ENCODE measurements at places on chromosomes 4 and X. TPM values are rescaled to one million over a fixed set of nuclear protein-coding genes. Genes with fewer than 3 reads are reported as not detected.

Gene CT45A3
- 0.58 TPM for total RNA-seq

Gene GPRIN3
- total RNA-seq = 25.2 TPM

Gene CLDN22
- not detected for total RNA-seq

Gene NR3C2
- total RNA-seq = 25.9 TPM

Gene USP17L10
- total RNA-seq = not detected

Gene MAP3K15
- 2.1 TPM for total RNA-seq

Gene ZFYVE28
- 16.6 TPM for total RNA-seq

Gene MAGEE2
- not detected for total RNA-seq

- H3K4me3 ChIP-seq = no peak overlapping the region
- H3K4me1 ChIP-seq = no peaks in the 10 kb centered on the region
- no peak for DNase-seq
- H3K36me3 ChIP-seq = no peaks in the 10 kb centered on the region
Measured at GRCh38 chr4:177356206-177356605, 46.5 kb downstream of the NEIL3 start.

GRCh38 chr4:98176531-98176930 lies 33.3 kb upstream of the STPG2 start:
- no peaks in the 10 kb centered on the region for H3K36me3 ChIP-seq
- H3K27me3 ChIP-seq = no peaks in the 10 kb centered on the region
- no peak overlapping the region for H3K27ac ChIP-seq
- H3K4me1 ChIP-seq = no peaks in the 10 kb centered on the region
- DNase-seq = no peak
- no peak overlapping the region for H3K4me3 ChIP-seq

- H3K4me1 ChIP-seq = no peaks in the 10 kb centered on the region
- no peak overlapping the region for H3K27ac ChIP-seq
- no peak for DNase-seq
- H3K36me3 ChIP-seq = no peaks in the 10 kb centered on the region
- no peak overlapping the region for H3K4me3 ChIP-seq
Measured at GRCh38 chr4:22607382-22607781, 85.4 kb upstream of the GBA3 start.

GRCh38 chr4:47704693-47705325 lies 133.1 kb downstream of the CORIN start:
- H3K4me3 ChIP-seq = peak overlapping the region; percentile 24
- H3K27me3 ChIP-seq = no peaks in the 10 kb centered on the region
- H3K4me1 ChIP-seq = peaks cover 4% of the 10 kb centered on the region
- H3K36me3 ChIP-seq = no peaks in the 10 kb centered on the region

- H3K36me3 ChIP-seq = no peaks in the 10 kb centered on the region
- no peak for DNase-seq
- H3K27me3 ChIP-seq = no peaks in the 10 kb centered on the region
- peaks cover 6% of the 10 kb centered on the region for H3K4me1 ChIP-seq
- no peak overlapping the region for H3K27ac ChIP-seq
- no peak overlapping the region for H3K4me3 ChIP-seq
Measured at GRCh38 chrX:103250977-103251376, 4.0 kb downstream of the TCEAL8 start.

DNA sequence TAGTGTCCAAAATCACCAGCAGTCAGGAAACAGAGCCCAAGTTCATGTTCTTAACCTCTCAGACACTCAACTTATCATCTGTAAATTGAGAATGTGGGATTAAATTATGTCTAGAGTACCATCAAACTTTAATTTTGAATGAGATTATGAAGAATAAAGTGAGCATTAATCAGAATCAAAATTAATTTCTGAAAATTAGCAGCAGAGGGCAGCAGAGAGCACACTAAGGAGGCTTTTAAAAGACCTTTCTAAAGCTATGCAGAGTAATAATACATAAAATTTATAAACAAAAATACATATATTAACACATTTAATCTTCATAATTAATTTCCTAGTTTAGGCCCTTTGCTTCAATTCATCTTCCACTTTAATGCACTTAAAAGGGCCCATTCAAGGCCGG lies 7.1 kb downstream of the TASL start:
- H3K4me1 ChIP-seq = no peaks in the 10 kb centered on the region
- H3K36me3 ChIP-seq = no peaks in the 10 kb centered on the region
- no peak overlapping the region for H3K27ac ChIP-seq
- H3K4me3 ChIP-seq = no peak overlapping the region

- no peak overlapping the region for H3K4me3 ChIP-seq
- no peak overlapping the region for H3K27ac ChIP-seq
- no peaks in the 10 kb centered on the region for H3K4me1 ChIP-seq
- no peaks in the 10 kb centered on the region for H3K27me3 ChIP-seq
Measured at GRCh38 chr4:185657183-185657582, 121.9 kb upstream of the PDLIM3 start.

DNA sequence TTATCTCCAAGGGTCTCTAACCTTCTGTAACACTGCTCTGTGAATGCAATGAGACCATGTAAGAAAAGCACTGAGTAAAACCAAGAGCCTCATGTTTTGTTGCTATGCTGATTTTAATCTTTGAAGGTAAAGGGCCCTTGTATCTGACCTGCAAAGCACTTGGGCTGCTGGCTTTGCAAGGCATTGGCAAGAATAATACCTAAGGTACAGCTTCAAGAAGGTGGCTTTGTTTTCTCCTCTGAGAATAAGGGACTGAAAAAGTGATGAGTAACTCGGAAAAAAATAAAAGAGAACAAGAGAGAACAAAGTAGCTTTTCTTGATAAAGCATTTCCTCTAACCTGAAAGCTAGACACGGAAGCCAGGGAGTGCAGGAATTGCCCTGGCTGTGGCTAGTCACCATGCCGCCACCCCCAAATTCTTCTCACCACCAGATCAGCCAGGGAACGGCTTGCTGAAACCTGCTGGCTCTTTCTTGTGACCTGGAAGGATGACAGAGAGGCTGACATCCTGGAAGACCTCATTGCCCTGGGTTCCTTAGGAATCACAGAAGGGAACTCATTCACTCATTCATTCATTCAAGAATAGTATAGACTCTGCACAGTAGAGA lies 41.8 kb upstream of the HS3ST1 start:
- H3K36me3 ChIP-seq = no peaks in the 10 kb centered on the region
- peaks cover 4% of the 10 kb centered on the region for H3K4me1 ChIP-seq
- no peak overlapping the region for H3K27ac ChIP-seq
- no peak for DNase-seq
- no peaks in the 10 kb centered on the region for H3K27me3 ChIP-seq

Data from upper lobe of right lung (tissue), 1 donor.